Panc1 (cell line): ENCODE measurements at places on chromosomes 4 and X.

GRCh38 chr4:39808231-39808749 is 110.4 kb downstream of the UBE2K start:
- DNase-seq: no peak

DNA sequence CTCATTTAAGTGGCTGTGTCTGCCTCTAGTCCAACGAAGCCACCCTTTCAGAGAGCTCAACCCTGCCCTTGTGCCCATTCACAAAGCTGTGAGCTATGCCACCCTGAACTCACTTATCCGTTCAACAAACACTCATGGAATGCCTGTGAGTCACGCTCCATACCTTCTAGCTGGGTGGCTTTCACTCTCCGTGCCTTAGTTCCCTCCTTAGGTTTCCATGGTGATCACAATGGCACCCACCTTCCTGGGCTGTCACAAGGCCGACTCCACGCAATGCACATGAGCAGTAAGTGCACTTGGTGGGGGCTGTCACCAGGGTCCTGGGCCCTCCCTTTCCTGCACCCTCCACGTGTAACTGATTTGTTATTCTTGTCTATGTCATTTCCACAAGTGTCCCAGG is 37.2 kb upstream of the PPP2R2C start:
- no peak for DNase-seq

- DNase-seq: no peak
These were observed 60.8 kb downstream of the TBL1X start for GRCh38 chrX:9525511-9526248.

GRCh38 chr4:8647626-8648025 is 55.1 kb downstream of the CPZ start:
- no peak for DNase-seq

GRCh38 chr4:168931215-168931650 is 78.8 kb downstream of the CBR4 start:
- no peak for DNase-seq

DNA sequence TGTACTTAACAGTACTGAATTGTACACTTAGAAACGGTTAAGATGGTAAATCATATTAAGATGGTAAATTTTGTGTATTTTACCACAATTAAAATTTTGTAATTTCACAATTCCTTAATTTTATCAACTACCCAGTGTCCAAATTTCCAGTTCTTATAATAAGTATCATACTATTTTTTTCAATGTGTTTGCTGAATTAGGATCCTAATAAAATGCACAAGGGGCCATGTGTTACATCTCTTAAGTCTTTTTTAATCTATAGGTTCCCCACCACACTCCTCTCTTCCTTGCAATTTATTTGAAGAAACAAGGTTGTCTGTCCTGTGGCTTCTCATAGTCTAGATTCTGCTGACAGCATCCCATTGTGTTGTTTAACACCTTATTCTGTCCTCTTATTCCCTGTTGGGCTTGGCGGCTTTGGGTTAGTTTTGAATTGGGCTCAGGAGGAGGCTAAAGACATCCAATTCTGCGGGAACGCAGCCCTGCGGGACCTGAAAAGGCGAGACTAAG is 533 bp upstream of the SYAP1 start:
- DNase-seq: no peak

DNA sequence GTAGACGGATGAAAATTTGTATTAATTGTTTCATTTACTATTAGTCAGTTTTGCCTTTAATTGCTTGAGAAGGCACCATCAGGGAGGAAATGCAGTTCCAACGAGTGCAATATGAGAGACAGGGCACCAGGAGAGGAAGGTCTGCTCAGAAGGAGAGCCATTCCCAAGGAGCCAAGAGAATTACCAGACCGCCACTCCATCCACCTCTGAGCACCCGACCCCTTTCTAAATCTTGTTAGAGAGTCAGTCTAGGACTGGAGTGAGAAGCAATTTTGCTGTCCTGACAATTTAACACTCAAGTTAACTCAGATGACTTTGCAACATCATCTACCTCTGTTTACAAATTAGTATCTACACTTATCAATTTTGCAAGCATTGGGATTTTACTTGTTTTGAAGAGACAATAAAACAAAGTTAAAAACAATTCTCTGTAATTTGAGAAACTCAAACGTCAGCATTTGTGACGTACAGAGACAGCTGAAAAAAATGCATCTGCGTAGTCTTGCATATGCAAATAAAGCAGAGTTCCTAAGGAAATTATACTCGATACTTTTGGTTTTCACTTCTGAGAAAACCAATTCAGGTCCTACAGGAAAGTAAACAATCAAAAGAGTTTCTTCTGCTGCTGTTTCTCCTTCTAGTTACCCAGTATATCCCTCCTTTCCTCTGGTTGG is 1704.7 kb upstream of the TENM3 start:
- no peak for DNase-seq

DNA sequence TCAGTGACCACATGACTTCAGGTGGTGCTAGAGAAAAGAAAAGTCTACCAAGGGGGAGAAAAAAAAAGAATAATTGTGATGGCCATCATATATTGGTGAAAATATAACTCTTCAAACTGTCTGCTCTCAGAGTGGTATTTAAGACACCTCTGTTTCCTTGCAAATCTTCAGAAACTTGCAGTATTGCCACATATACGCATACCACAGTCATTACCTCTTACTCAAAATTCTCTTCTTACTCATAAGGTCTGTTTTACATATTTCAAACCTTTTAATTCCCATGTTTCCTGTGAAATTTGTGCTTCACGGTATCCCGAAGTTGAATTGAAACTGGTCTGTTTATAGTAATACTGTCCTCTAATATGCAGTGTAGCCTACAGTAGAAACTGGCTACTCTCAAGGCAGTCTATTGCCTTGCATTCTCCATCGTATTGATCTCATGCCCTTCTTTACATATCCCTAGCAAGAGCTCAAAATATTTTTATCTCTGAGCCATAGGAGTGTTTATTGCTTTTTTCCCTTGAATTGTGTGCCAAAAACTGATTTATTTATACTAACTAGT is 34.7 kb upstream of the LHFPL1 start:
- no peak for DNase-seq

GRCh38 chr4:151753056-151753455 is 7.8 kb downstream of the GATB start:
- DNase-seq: no peak

DNA sequence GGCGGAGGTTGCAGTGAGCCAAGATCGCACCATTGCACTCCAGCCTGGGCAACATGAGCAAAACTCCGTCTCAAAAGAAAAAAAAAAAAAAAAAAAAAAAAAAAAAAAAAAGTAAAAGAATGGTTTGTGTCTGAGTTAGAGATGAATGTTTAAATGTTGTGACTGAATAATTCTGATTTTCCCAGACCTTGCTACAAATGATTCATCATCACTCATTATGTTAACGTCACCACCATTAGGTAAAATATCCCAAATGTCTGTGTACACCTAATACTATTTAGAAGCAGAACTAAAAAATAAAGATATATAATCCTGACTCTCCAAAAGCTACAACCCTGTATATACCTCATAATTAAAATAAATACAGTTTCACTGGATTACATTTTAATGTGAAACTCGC is 70.8 kb downstream of the HHIP start:
- no peak for DNase-seq

DNA sequence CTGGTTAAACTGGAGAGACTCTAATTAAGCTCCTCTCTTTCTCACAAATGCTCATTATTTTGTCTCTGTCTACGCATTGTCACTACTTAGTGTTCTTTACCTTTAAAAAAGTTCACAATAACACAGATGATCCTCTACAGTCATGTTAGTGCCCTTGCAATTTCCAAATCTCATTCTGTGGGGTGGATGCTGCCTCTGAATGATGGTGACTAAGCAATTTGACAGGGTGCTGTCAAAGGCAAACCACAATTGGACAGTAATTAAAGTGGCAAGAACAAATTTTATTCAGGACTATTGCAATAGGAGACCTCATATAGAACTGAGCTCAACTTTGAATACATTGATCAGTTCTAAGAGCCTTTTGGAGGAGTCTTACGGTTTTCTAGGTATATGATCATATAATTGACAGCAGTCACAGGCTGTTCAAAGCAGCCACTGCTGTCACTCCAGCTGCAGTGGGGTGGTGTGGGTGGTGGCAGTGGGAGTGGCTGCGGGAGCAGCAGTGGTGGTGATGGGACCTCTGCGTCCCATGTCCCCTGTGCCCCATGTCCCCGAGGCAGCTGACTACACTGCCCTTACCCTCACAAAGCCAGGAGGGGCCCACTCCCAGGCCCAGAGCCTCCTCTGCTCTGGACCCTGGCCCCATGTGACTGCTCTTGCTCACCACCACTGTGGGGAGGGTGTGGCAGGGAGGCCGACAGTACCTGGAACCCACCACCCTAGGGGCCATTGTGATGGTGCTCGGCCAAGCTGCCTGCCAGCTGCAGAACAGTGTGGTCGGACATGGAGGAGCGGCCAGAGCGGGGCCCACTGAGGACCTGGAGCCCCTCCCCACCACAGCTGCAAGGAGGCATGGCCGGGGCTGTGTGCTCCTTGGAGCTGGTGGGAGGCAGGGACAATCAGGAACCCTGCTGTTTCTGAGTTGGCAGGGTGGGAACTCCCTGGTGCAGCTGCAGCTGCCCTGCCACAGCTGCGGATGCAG is 30.4 kb upstream of the PAGE1 start:
- no peak for DNase-seq

DNA sequence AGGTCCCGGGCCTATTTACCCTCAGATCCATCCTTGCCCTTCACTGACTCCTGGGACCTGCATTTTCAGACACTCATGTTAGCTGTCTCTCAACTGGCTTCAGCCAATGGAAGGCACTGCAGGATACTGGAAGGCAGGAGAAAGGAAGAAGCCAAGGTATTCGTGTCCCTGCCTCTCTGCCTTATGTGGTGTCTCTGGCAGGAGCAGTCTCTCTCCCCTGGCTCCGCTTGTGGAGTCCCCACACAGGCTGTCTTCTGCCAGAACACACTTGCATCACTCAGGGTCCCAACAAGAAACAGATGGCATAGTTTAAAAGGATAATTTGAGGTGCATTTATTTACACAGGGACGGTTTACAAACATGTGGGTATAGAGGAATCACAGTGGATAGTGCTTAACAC is 21.6 kb upstream of the MAPK10 start:
- DNase-seq: no peak

DNA sequence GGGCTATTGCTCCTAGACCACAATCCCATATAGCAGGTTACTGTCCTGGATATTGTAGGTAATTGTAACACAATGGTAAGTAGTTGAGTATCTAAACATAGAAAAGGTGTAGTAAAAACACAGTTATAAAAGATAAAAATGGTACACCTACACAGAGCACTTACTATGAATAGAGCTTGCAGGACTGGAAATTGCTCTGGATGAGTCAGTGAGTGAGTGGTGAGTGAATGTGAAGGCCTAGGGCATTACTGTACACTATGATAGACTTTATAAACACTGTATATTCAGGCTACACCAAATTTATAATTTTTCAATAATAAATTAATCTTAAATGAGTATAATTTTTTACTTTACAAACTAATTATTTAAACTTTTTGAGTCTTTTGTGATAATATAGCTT is 425.7 kb downstream of the PABPC4L start:
- no peak for DNase-seq
